Motor neuron (in vitro differentiated cells): ENCODE measurements at places on chromosomes 4 and X. TPM values are rescaled to one million over a fixed set of nuclear protein-coding genes. Genes with fewer than 3 reads are reported as not detected.

The BTK gene
- 0.58 and 1.1 TPM in 2 replicates for total RNA-seq

The CLCN4 gene
- 24.3 and 24.4 TPM in 2 replicates for total RNA-seq

The ZCCHC13 gene
- not detected in 2 replicates for total RNA-seq

The GAGE2A gene
- not detected in 2 replicates for total RNA-seq

The CPE gene
- total RNA-seq, result 333 and 335 TPM in 2 replicates

The TEX13C gene
- total RNA-seq, result 0.23 TPM in 1 of 2 replicates, not detected in the other

The TCEAL2 gene
- 0.56 TPM in 1 of 2 replicates, not detected in the other for total RNA-seq
